ENCODE measurements at places on chromosomes 7 and 10. TPM values are rescaled to one million over a fixed set of nuclear protein-coding genes. Genes with fewer than 3 reads are reported as not detected.

Gene ENKUR
- 0.38 TPM for total RNA-seq

Gene MPP7
- 0.09 TPM for total RNA-seq

Gene CYP26C1
- not detected for total RNA-seq

Gene LIPM
- total RNA-seq = not detected

Gene TMEM176B
- not detected for total RNA-seq

Gene CTAGE15
- not detected for total RNA-seq

Gene EGR2
- total RNA-seq = 0.38 TPM

Gene CALML3
- not detected for total RNA-seq

Gene ANLN
- 79.9 TPM for total RNA-seq

Gene PYROXD2
- 4.4 TPM for total RNA-seq

Gene NXPH1
- not detected for total RNA-seq

Gene TEX47
- not detected for total RNA-seq

Gene GLUD1
- 105 TPM for total RNA-seq

Gene GPR141
- total RNA-seq = not detected

Gene HPSE2
- not detected for total RNA-seq

Gene PKD2L1
- total RNA-seq = 0.38 TPM

Gene CWF19L1
- 21.4 TPM for total RNA-seq

Gene FHIP2A
- total RNA-seq = 11.4 TPM

Gene HYAL4
- total RNA-seq = 0.04 TPM

Gene CLCN1
- 0.05 TPM for total RNA-seq

Gene TRIL
- total RNA-seq = not detected

Gene LBX1
- not detected for total RNA-seq

Gene TUBAL3
- total RNA-seq = 0.24 TPM

Gene UBTD1
- 15.6 TPM for total RNA-seq

Gene OPN1SW
- not detected for total RNA-seq

Gene KIAA1549
- total RNA-seq = 4.0 TPM

Gene CPVL
- total RNA-seq = 0.18 TPM

Gene ZSWIM8
- 25.3 TPM for total RNA-seq

Gene ITPRID1
- not detected for total RNA-seq

Gene AKR1C4
- total RNA-seq = 0.18 TPM

Gene HECW1
- 16.6 TPM for total RNA-seq

Gene C10orf95
- 0.25 TPM for total RNA-seq

Gene ZNF804B
- not detected for total RNA-seq

Gene TMEM273
- total RNA-seq = not detected

Gene FGFR2
- total RNA-seq = 0.27 TPM

Gene NUTM2E
- 0.26 TPM for total RNA-seq

Gene MYL10
- total RNA-seq = not detected

Gene CYP3A4
- total RNA-seq = 0.05 TPM

Gene MYO1G
- total RNA-seq = 0.33 TPM

Gene PRXL2A
- 44.8 TPM for total RNA-seq

Gene FRAT2
- 7.0 TPM for total RNA-seq

Gene TFR2
- 2.2 TPM for total RNA-seq

Gene PITRM1
- 82.2 TPM for total RNA-seq

Gene SUGCT
- 1.5 TPM for total RNA-seq

Gene SORBS1
- 0.38 TPM for total RNA-seq

Gene C7orf57
- total RNA-seq = 0.35 TPM

Gene RADIL
- total RNA-seq = 1.7 TPM

Gene H2BK1
- not detected for total RNA-seq

Gene EN2
- 0.90 TPM for total RNA-seq

Gene LRIT1
- total RNA-seq = not detected

Gene CDHR3
- total RNA-seq = 3.7 TPM

Gene TET1
- 0.71 TPM for total RNA-seq

Gene COL13A1
- total RNA-seq = 0.21 TPM

Gene LRRC18
- total RNA-seq = not detected

Gene VWA2
- total RNA-seq = 0.06 TPM

Gene OR6V1
- not detected for total RNA-seq

Data from A549 treated with dexamethasone at 1 μM for 4 hours (cell line).